ENCODE measurements at places on chromosomes 16 and 17.

- H3K36me3 ChIP-seq = no peaks in the 10 kb centered on the region
- peaks cover 14% of the 10 kb centered on the region for H3K4me1 ChIP-seq
- H3K27ac ChIP-seq = no peak overlapping the region
- DNase-seq = no peak
- no peak overlapping the region for H3K4me3 ChIP-seq
Measured at GRCh38 chr17:80007939-80008338, 27.7 kb downstream of the TBC1D16 start.

- no peaks in the 10 kb centered on the region for H3K36me3 ChIP-seq
- no peak for DNase-seq
- peaks cover 46% of the 10 kb centered on the region for H3K4me1 ChIP-seq
- no peaks in the 10 kb centered on the region for H3K27me3 ChIP-seq
- H3K4me3 ChIP-seq = no peak overlapping the region
Measured at GRCh38 chr17:42603318-42603717, 5.9 kb downstream of the RETREG3 start.

GRCh38 chr16:49307176-49307575 is 25.5 kb upstream of the CBLN1 start:
- no peaks in the 10 kb centered on the region for H3K4me1 ChIP-seq
- peaks cover 8% of the 10 kb centered on the region for H3K27me3 ChIP-seq
- H3K4me3 ChIP-seq = no peak overlapping the region
- DNase-seq = no peak
- H3K36me3 ChIP-seq = no peaks in the 10 kb centered on the region
- H3K27ac ChIP-seq = no peak overlapping the region

DNA sequence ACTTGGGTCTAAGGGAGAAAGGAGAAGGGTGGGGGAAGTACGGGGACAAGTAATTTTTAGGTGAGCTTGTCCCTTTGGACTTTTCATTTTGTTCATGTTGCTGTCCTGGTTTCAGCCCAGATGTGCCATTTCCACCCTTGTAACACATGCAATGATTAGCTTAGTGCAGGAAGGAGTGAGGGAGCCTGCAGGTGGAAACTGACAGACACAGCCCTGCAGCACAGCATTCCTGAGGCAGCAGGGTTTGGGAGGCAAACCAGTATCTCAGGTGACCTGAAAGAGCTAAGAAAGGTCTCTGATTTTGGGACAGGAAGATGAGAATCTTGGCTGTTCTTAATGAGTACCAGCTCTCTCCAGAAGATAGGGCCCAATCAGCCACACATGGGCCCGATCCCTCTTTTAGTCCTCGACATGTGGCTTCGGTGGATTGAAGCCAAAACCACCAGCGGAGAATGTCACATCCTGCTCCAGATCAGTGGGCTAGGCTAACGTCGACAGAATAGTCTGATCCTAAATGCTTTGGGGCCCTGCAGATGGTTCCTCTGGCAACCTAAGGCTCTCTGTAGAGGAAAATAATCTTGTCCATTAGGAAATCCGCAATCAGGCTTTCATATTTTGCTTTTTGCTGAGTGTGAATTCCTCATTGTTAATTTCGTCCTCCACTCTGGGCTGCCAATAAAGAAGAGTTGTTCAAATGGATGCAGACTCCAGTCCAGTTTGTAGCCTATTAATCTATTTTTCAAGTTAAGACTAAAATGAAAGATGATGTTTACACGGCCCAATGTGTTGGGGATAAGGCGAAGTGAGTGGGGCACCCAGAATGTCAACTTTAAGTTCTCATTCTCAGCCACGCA is 3.8 kb upstream of the RNF157 start:
- H3K27me3 ChIP-seq = no peaks in the 10 kb centered on the region
- no peak overlapping the region for H3K4me3 ChIP-seq
- peak overlapping the region; percentile 85 for H3K27ac ChIP-seq
- no peaks in the 10 kb centered on the region for H3K36me3 ChIP-seq

- DNase-seq = peak; percentile 68
- H3K4me1 ChIP-seq = peaks cover 4% of the 10 kb centered on the region
- no peaks in the 10 kb centered on the region for H3K27me3 ChIP-seq
- no peak overlapping the region for H3K4me3 ChIP-seq
- H3K36me3 ChIP-seq = no peaks in the 10 kb centered on the region
Measured at GRCh38 chr16:18969050-18969854, 14.5 kb upstream of the TMC7 start.

GRCh38 chr16:15810411-15810810 is 46.4 kb downstream of the MYH11 start:
- H3K27ac ChIP-seq = no peak overlapping the region
- H3K27me3 ChIP-seq = peaks cover 32% of the 10 kb centered on the region
- no peak for DNase-seq
- H3K4me3 ChIP-seq = no peak overlapping the region
- H3K4me1 ChIP-seq = no peaks in the 10 kb centered on the region
- no peaks in the 10 kb centered on the region for H3K36me3 ChIP-seq

GRCh38 chr17:47978324-47978723 is 7.4 kb downstream of the CDK5RAP3 start:
- DNase-seq = peak; percentile 29
- peaks cover 4% of the 10 kb centered on the region for H3K4me1 ChIP-seq
- no peak overlapping the region for H3K27ac ChIP-seq

- H3K4me1 ChIP-seq = no peaks in the 10 kb centered on the region
- DNase-seq = no peak
- H3K27me3 ChIP-seq = peaks cover 31% of the 10 kb centered on the region
- no peak overlapping the region for H3K27ac ChIP-seq
- no peak overlapping the region for H3K4me3 ChIP-seq
- H3K36me3 ChIP-seq = no peaks in the 10 kb centered on the region
Measured at GRCh38 chr16:19138601-19139000, 24.8 kb downstream of the ITPRIPL2 start.

All from T-helper 17 cell (primary cell).